Stimulated activated CD4-positive, alpha-beta T cell treated with anti-CD3 and anti-CD28 coated beads, Interleukin-4, amount 100 ng/mL, for 4 hours (primary cell): ENCODE measurements at places on chromosomes 5 and 9.

GRCh38 chr5:150588596-150588890 lies 51.9 kb upstream of the SYNPO start:
- no peak for DNase-seq

- no peak for DNase-seq
Observed at GRCh38 chr5:72752909-72753308, 63.6 kb upstream of the TNPO1 start.

DNA sequence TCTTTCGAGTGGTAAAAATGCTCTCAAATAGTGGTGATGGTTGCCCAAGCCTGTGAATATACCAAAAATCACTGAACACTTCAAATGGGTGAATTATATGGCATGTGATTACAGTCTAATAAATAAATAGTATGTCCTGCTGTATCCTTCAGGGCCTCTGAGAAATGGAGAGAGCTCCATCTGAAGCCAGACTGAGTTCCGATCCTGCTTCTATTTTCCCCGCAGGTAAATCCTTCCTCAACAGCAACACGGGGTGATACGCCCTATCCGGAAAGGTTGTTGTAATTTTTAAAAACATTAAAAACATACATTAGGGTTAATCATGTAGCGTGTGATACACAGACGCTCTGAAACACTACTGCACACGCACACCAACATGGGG lies 695 bp upstream of the SNAPC3 start:
- DNase-seq: no peak

DNA sequence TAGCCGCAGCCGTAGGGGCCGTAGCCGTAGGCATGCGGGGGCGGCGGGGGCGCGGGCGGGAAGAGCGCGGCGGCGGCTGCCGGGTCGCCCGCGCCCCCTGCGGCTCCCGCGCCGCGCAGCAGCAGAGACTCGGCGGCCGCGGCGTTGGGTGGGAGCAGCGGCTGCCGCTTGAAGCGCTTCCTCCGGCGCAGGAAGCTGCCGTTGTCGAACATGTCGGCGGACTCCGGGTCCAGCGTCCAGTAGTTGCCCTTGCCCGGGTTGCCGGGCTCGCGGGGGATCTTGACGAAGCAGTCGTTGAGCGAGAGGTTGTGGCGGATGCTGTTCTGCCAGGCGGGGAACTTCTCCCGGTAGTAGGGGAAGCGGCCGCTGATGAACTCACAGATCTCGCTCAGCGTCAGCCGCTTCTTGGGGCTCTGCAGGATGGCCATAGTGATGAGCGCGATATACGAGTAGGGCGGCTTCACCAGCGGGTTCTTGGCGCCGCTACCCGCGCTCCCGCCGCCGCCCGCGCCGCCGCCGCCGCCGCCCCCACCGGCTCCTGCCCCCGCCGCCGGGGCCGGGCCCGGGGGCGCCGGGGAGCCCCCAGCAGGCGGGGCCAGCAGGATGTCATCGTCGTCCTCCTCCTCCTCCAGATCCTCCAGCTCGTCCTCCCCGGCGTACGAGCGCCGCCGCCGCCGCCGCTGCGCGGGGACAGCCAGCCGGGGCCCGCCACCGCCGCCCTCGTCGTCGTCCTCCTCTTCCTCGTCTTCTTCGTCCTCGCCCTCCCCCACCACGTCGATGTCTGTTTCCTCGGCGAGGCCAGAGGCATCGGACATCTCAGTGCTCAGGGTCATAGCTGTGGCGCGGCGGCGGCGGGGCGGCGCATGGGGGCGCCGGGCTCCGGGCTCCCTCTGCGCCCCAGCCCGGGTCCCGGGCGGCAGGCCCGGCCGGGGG lies 781 bp downstream of the FOXD1 start:
- peak; percentile 22 for DNase-seq

GRCh38 chr5:153066281-153066680 lies 424.2 kb upstream of the GRIA1 start:
- no peak for DNase-seq
